GM10248 (cell line): ENCODE measurements at places on chromosomes 13 and 19.

DNA sequence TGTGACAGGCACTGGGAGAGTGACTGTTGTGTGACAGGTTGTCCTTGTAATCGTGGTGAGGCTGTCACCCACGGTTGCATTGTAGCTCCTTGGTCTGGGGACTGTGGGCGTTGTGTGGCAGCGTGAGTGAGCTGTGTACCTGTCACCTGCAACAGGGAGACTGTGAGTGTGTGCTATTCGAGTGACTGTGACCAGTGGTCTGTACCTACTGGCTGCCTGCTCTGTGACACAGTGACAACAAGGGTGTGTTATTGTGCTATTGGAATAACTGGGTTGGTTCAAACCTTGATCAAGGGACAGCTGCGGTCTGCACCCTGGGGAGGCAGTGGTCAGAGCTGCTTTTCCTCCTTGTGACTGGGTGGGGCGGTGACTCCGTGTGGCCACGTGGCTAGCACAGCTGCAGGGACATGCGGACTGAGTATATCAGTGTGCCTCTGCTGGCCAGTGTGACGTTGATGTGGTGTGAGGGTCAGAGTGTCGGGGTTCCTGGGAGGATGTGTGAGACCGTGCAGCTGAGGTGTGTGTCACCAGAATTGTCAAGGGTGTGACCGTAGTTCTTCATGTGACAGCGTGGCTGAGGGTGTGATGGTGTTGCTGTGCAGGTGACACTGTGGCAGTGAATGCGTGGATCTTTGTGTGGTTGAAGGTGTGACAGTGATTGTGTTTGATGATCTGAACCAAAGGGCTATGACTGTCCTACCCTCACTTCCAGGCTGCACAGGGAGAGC is 10.1 kb upstream of the NFIX start:
- no peak for DNase-seq

- DNase-seq = no peak
Observed at GRCh38 chr13:97283888-97284287, 61.8 kb downstream of the MBNL2 start.

GRCh38 chr19:51796195-51796679 is 1.3 kb downstream of the FPR3 start:
- DNase-seq = no peak

DNA sequence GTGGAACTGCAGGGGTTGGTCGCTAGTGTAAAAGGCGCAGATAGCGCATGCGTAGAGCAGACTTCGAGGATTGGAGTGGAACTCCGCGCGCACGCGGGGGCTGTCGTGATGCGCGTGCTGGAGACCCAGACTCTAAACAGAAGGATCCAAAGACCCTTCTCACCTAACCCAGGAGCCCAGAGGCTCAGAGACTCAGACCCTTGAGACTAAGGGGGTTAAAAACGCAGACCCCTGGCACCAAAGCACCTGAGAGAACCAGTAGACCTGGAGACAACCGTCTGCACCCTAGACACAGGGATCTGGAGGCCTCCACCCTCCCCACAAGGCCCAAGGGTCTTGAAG is 567 bp upstream of the CTU1 start:
- no peak for DNase-seq

GRCh38 chr13:90696254-90696653 is 651.2 kb upstream of the MIR17HG start:
- DNase-seq = no peak

DNA sequence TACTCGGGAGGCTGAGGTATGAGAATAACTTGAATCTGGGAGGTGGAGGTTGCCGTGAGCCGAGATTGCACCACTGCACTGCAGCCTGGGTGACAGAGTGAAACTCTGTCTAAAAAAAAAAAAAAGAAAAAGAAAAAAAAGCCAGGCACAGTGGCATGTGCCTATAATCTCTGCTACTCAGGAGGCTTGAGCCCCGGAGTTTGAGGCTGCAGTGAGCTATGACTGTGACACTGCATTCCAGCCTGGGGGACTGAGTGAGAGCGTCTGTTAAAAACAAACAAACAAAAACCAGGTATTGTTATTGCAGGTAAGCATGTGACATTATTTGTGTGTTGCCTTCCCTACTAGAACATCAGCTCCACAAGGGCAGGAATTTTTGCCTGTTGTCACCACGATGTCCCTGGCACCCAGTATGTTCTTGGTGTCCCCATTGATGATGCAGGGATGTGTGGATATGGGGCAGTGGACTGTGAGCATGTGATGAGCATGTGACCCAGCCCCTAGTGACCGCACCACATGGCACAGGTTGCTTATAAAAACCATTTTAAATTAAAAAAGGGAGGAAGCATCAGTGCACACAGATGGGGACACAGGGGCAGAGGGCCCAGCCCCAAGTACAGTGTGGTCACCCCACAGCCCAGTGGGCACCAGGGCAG is 1.6 kb upstream of the KANK2 start:
- DNase-seq = no peak

DNA sequence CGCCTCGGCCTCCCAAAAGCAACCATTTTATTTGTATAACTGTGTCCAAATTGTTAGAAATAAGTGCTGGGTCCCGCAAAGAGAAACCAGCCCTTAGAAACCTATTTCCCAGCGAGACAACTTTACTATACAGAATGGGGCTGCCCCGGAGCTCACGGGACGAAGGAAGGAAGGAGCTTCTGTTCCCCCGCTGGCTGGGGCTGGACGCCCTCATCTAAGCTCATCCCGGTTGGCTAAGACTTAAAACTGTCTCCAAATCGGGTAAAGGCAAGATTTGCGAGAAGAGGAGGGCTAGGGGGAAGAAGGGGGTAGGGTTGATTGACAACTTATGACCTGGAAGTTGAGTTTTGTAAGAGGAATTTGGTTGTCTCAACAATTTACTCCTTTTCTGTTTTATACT is 12.3 kb upstream of the BSG start:
- no peak for DNase-seq

DNA sequence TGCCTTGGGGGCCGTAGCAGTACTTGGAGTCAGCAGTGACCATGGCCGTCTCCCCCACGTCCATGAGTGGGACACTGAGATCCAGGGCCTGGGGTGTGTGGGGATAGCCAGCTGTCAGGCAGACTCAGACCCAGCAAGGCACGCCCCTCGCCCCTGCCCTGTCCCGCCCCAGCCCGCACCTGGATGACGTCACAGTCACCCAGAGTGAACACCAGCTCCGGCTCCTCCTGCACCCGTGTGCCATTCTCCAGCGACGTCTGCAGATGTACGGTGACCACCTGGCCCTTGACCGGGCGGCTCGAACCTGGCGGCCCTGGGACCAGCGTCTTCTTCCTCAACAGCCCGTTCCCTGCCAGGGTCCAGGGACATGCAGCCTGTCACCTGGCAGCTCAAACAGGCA is 4.0 kb downstream of the FKBP8 start:
- DNase-seq = no peak
